Fibroblast of mammary gland (primary cell): ENCODE measurements at places on chromosomes 16 and 17.

GRCh38 chr16:70156207-70156978, 17.2 kb upstream of the CLEC18C start:
- no peak for DNase-seq

DNA sequence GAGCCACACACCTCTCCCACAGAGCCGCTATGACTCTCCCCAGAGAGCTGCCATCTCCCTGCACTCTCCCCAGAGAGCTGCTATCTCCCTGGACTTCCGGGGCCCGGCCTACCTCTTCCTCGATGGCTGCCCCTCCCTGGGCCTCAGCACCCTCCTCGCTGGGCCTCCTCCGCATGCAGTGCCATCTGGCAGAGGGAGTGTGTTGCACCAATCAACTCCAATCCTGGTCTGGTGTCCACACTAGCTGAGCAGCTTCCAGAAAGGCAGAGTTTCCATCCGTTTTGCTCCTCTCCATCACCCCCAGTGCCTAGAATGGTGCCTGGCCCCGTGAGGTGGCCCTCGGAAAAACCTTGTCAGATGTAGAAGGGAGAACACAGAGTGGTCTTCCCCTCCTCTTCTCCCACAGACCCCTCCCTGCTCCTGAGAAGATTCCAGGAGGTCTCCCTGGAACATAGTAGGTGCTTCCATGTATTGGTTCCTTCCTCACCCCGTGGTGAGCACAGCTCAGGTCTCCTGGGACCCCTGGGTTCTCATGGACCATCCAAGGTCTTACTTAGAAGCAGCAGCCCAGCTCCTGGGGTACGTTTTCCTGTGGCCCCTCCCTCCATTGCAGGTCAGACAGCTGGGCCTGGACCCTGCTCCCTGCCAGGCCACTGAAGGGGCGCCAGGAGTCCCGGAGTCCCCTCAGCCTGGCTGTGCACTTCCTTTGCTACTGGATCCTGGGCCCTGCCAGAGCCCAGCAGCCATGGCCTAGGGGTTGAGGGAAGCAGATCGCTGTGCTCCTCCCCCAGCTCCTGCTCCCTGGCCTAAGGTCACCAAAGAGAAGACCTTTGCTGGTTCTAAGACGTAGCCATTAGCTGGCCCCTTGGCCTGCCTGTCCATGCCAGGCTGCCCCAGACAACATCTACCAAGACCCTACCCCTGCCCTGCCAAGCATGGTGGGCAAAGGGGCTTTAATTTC, 233.8 kb upstream of the GSE1 start:
- DNase-seq = no peak

DNA sequence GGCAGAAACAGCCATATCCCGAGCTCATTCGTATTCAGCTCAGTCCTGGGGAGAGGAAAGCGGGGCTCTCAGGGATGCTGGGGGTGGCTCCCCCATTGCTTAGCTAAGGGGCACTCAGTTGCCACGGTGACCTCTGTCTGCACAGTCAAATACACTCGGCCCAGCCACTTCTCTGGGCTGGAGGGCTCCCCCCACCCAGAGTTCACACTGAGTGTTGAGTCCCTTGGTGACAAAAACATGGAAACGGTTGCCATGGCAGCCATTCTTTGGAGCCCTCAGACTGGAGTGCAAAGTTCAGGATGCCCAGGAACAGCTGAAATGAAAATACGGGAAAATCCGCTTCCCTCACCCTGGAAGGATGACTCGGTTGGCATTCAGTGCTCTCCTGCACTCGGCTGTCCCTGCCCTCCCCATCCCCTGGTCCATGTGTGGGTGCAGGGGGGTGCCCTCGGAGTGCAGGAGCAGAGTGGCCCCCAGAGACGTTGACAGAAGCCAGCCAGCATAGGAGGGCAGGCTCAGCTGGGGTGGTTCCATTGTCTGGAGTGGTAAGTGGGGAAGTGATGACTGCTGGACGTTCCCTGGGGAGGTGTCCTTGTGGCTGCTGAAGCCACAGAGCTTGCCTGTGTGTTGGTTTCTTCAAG, 216.5 kb downstream of the NTN1 start:
- no peak for DNase-seq

GRCh38 chr17:16418685-16419068, 3.3 kb downstream of the TRPV2 start:
- no peak for DNase-seq

- no peak for DNase-seq
Observed at GRCh38 chr17:31073411-31073810, 21.4 kb upstream of the NF1 start.

- no peak for DNase-seq
Observed at GRCh38 chr17:36461330-36462110, 25.0 kb upstream of the ZNHIT3 start.

- peak; percentile 93 for DNase-seq
Observed at GRCh38 chr17:68782789-68783188, 172.4 kb downstream of the ABCA8 start.

DNA sequence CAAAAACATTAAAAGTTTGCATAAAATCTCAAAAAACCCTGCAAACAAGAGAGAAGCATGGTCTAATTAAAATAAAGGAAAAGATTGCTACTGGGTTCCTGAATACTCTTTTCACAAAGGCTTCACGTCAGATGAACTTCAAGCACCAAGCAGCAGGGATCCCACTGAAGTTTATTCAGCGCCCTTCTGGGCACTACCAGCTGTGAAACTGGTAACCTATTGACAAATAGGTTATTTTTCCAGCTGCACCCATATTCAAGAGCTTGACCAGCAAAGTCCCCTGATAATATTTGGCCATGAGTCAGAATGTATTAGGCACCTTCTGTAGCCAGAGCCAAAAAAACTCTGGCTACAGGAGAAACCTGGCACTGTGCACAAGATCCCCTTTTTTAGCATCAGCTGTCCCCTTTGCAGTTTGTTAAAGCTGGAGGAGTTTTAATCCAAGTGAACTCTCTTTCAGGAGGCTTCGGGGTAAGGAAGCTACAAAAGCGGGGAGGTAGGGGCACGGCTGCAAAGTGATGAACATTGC, 60.3 kb downstream of the GRIN2A start:
- no peak for DNase-seq

GRCh38 chr16:88368994-88369393, 13.8 kb upstream of the ZNF469 start:
- DNase-seq = no peak
